Gastroesophageal sphincter (tissue), 4 donors: ENCODE measurements at places on chromosomes 7 and 10.

GRCh38 chr7:124777268-124777667 is 11.7 kb upstream of the GPR37 start:
- no peaks in the 10 kb centered on the region for H3K27me3 ChIP-seq
- no peak overlapping the region for H3K27ac ChIP-seq
- no peaks in the 10 kb centered on the region for H3K4me1 ChIP-seq
- no peak overlapping the region for H3K4me3 ChIP-seq

DNA sequence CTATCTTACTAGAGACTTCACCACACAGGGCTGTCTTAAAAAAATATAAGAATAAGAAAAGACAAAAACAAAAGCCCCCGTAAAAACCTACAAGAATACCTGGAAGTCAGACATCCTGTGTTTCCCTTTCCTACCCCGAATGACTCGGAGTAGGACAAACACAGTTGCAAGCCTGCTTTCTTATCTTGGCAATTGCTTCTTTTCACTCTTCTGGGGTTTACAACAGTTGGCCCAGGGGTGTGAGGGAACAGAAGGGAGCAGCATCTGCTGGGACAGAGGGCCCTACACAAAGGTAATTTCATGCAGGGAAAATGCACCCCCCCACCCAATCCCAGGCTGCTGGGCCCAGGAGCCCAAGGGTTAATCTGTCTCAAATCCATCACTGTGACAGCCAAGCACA is 220.6 kb downstream of the ARHGAP12 start:
- no peak overlapping the region for H3K4me3 ChIP-seq
- no peaks in the 10 kb centered on the region for H3K27me3 ChIP-seq
- H3K4me1 ChIP-seq = peaks cover 18% of the 10 kb centered on the region
- no peak for ATAC-seq

DNA sequence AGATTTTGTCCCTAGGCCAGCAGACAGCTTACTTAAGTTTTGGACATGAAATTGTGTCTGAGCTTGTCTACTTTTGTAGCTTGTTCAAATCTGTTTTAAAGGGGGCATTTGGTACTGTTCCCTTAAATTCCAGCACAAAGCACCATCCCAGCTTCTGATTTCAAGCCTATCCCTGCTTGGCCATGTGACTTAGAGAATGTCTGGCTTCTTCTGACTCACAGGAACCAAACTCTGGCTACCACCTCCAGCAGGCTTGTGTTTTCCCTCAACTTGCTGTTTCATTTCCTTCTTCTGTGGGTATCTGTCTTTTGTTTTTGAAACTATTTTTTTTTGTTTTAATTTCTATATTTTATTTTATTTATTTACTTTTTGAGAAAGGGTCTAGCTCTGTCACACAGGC is 97.9 kb upstream of the FZD8 start:
- no peaks in the 10 kb centered on the region for H3K4me1 ChIP-seq
- no peak overlapping the region for H3K4me3 ChIP-seq
- no peak for ATAC-seq
- H3K27me3 ChIP-seq = no peaks in the 10 kb centered on the region
- no peaks in the 10 kb centered on the region for H3K36me3 ChIP-seq
- H3K27ac ChIP-seq = no peak overlapping the region

DNA sequence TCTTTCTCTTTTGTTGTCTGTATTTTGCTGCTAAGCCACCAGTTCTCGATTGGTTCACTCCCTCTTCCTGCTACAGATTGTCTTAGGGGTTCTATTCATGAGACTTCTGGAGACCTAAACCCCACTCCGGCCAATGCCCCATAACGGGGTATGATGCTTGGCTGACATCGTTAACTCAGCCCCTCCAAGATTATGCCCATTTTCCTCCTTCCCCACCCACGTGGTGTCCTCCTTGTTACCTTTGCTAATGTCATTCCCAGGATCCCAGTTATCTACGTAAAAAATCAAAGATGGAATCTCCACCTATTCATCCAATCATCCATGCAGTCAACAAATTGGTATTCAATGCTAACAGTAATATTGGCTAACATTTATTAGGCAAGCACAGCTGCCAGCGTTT is 228.3 kb downstream of the CAMK1D start:
- H3K4me3 ChIP-seq = no peak overlapping the region
- no peaks in the 10 kb centered on the region for H3K36me3 ChIP-seq
- no peak overlapping the region for H3K27ac ChIP-seq
- no peaks in the 10 kb centered on the region for H3K4me1 ChIP-seq
- ATAC-seq = no peak

DNA sequence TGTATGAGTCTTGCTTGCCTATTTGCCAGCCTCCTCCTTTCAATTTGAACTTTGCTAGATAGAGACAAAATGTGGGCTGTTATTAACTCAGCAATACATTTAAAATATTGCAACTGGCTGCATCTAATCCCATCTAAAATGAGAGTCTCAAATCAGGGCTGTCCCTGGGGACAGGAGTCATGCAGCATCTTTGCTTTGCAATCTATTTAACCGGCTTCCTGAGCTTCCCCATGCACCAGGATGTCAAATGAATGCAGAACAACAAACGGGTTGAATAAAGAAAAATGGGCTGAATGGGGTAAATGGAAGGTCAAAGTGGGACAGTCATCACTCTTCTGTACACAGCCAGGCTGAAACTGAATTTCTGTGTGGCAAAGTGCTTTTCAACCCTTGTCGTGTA is 89.2 kb downstream of the AOAH start:
- no peak for ATAC-seq
- H3K4me3 ChIP-seq = no peak overlapping the region
- H3K36me3 ChIP-seq = no peaks in the 10 kb centered on the region

DNA sequence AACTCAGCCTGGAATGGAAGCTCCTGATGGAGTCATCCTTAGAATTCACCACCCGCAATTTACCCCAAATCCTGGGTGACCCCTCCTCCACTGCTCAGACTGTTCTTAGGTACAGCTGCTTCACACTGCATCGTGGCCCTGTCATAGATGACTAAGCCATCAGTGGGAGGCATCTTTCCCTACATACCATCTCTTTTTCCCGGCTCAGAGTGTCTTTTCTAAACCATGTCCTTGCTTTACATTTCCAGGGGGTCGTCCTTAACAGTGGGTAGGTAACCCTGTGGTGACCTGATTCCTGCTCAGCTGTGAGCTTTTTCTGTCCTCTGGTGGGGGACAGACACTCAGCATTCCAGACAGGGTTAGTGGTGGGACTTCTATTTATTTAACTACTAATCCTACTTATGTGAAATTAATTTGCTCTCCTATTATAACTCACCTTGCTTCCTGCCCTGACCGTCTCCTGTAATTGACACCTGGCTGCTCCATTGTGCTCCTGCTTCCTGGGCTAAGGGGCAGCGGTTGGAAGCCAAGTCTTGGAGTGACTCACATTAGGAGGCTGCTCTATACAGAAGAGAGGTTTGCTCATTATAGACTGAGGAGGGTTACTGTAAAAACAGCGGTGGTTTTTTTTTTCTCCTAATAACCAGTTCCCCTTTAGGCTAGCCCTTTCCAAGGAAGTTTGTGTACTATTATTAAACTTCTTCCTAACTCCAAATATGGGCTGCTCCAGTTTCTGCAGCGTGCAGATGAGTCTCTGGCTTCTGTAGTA is 40.6 kb downstream of the PYROXD2 start:
- H3K27ac ChIP-seq = no peak overlapping the region
- H3K36me3 ChIP-seq = peaks cover 5% of the 10 kb centered on the region
- H3K4me1 ChIP-seq = peaks cover 11% of the 10 kb centered on the region
- no peaks in the 10 kb centered on the region for H3K27me3 ChIP-seq
- no peak overlapping the region for H3K4me3 ChIP-seq

GRCh38 chr7:80445351-80445750 is 66.5 kb downstream of the GNAT3 start:
- no peak overlapping the region for H3K27ac ChIP-seq
- no peaks in the 10 kb centered on the region for H3K36me3 ChIP-seq
- H3K4me3 ChIP-seq = no peak overlapping the region
- H3K27me3 ChIP-seq = no peaks in the 10 kb centered on the region
- ATAC-seq = no peak
